Amniotic epithelial cell (primary cell): ENCODE measurements at places on chromosomes 6 and 20.
A peak's percentile ranks its signal among the peaks of the same experiment; 100 is the strongest.

- no peak for DNase-seq
Measured at GRCh38 chr20:59143326-59143725, 20.3 kb upstream of the ZNF831 start.

- peak; percentile 55 for DNase-seq
Measured at GRCh38 chr20:9359561-9360308, 154.7 kb upstream of the LAMP5 start.

DNA sequence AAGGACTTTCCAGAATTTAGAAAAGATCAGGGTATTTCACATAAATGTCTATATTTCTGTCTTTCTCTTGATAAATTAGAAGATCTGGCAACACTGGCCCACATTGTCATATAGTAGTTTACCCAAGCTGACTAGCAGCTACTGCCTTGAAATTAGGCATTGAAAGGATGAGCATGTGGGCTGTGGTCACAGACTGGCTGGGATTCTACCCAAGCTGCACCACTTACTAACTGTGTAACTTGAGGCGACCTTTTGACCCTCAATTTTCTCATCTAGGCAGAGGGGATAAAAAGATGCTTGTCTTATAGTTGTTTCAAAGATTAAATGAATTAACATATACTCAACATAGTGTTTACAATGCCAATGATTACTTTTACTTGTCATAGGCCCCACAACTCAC lies 152.7 kb upstream of the BMP2 start:
- no peak for DNase-seq

DNA sequence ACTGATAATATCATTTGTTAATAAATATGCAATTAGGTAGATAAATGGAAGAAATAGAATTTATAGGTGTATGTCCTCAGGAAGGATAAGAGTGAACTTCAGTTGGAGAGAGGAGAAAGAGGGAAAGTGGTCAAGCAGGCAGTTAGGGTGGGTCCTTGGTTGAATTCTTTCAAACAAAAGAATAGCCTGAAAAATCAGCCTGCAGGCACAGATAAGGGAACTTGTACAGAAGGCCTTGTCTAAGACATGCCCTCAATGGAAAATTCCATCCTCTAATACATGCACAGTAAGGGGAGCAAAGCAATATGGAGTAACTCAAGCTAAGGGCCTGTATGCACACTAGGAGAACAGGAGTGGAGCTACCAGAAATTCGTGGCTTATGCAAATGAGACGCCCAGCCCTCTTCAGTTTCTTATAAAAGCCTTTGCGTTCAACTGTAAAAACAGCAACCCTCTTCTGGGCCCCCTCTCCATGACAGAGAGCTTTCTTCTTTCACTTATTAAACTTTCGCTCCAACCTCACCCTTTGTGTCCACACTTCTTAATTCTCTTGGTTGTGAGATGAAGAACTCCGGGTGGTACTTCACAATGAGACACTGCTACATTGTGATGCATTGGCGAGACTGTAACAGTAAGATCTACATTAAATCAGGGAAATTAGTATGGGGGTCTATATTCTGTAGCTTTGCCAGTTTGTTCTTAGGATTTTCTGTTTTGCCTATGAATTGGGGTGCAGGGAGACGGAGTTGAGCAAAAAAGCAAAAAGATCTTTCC lies 147.0 kb downstream of the HS3ST5 start:
- no peak for DNase-seq
